Cerebellar nuclear complex (tissue), 1 donor: ENCODE measurements at places on chromosomes 7 and 10.

DNA sequence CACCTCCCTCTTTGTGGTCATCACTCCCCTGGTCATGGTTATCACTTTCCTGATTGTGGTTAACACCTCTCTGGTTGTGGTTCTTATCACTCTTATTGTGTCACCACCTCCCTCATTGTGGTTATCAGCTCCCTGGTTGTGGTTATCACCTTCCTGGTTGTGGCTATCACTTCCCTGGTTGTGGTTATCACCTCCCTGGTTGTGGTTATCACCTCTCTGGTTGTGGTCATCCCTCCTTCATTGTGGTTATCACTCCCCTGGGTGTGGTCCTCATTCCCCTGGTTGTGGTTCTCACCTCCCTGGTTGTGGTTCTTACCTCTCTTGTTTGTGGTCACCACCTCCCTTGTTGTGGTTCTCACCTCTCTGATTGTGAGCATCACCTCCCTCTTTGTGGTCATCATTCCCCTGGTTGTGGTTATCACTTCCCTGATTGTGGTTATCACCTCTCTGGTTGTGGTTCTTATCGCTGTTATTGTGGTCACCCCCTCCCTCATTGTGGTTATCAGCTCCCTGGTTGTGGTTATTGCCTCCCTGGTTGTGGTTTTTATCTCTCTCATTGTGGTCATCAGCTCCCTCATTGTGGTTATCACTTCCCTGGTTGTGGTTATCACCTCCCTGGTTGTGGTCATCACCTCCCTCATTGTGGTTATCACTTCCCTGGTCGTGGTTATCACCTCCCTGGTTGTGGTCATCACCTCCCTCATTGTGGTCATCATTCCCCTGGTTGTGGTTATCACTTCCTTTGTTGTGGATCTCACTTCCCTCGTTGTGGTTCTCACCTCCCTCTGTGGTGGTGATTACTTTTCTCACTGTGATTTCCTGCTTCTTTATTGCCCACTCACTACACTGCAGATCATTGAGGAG lies 106.7 kb downstream of the GPR26 start:
- DNase-seq: no peak

DNA sequence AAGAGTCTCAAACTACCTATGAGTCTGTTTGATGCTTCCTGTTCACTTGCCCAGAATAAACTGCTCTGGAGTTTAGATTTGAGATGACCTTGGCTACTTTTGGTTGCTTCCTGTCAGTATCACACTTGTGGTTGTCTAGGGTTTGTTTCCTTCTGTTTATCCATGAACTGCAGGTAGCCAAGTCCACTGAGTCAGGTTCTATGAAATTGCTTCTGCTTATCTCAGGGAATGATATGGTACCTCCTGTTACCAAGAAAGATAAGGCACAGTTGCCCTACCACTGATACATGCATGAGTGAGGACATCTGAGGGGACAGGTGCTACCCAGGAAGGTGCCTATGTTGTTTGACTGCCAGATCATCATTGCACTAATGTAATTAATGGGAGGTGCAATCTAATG lies 15.8 kb upstream of the EEPD1 start:
- DNase-seq: no peak

GRCh38 chr10:10361301-10361885 lies 656.3 kb upstream of the CELF2 start:
- no peak for DNase-seq

- DNase-seq: no peak
These were observed 19.4 kb downstream of the ITGB1 start for GRCh38 chr10:32938554-32939061.

DNA sequence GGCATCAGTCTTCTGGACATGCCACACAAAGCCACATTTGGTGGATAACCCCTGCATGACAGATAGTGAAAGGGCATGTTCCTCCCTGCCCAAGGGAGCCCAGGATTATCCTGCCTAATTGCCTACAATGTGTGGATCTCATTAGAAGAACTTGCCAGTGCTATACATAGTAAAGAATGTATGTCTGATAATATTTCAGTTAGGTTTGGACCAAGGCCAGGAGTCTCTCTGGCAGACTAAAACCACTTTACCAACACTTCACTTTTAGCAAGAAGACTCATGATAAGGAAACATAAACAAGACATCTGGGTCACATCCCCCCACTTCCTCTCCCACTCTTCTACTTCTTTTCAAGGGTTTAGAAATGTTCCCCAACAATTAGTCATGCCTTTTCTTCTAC lies 196.7 kb downstream of the MTERF1 start:
- DNase-seq: no peak

DNA sequence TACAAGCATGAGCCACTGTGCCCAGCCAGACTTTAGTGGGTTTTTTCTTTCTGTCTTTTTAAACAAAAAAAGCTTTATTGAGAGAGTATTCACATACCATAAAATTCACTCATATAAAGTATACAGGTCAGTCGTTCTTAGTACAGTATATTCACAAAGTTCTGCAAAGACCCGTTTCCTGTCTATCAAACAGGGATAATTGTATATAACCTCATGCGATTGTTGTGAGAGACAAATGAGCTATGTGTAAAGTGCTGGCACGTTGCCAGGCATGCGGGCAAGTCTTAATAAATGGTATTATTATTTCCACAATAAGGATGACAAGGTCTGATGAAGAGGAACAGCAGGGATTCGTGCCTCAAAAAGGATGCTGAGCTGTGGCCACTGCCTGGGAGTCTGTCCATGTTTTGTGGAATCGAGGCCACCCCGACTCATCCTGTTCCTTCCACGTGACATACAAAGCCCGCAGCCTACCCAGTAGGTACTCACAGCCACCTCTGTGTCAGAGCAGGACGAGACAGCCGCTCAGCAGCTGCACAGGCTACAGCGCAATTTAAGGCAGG lies 51.6 kb downstream of the SMKR1 start:
- DNase-seq: no peak

DNA sequence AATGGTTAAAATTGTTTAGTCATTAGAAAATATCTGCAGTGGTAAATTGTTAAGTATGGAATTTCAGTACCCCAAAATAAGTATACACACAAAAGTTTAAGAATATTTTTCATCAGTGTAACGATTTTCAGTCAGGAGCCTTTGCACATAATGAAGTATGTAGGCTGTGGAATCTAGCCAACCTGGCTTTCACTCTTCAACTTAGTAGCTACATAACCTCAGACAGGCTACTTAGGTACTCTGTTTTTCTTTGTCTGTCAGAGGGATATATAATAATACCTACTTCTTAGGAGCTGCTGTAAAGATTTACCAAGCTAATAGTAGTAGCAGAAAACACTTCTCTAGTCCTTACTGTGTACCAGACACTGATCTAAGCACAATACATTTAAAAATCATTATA lies 137.5 kb downstream of the ZEB1 start:
- no peak for DNase-seq

GRCh38 chr7:92496876-92497275 lies 19.1 kb upstream of the ERVW-1 start:
- no peak for DNase-seq

DNA sequence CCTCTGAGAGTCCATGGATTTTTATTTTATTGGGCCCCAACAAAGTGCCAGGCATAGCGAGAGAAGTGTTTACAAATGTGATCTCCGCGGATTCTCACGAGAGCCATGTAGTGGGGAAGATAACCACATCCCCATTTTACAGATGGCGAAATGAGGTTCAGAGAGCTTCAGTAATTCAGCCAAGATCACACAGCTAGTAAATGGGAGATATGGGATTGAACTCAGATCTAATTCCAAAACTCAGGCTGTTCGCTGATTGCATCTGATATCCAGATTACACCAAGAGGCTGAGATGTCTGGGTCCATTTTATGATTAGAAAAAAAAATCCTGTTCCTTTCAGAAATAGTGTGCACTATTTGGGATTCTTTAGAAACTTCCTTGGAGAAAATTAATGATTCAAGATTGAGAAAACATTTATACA lies 1.3 kb downstream of the FAS start:
- no peak for DNase-seq

- no peak for DNase-seq
These were observed 160.0 kb upstream of the ANK3 start for GRCh38 chr10:60549686-60550085.
